ENCODE measurements at places on chromosomes 11 and 22.

- ATAC-seq, result no peak
Measured at GRCh38 chr22:32623943-32624342, 149.3 kb downstream of the FBXO7 start.

GRCh38 chr22:28703436-28703835, 23.8 kb upstream of the TTC28 start:
- no peak for ATAC-seq

GRCh38 chr11:45921561-45922424, 663 bp upstream of the LARGE2 start:
- no peak for ATAC-seq

GRCh38 chr11:94840209-94840608, 72.1 kb downstream of the AMOTL1 start:
- no peak for ATAC-seq

DNA sequence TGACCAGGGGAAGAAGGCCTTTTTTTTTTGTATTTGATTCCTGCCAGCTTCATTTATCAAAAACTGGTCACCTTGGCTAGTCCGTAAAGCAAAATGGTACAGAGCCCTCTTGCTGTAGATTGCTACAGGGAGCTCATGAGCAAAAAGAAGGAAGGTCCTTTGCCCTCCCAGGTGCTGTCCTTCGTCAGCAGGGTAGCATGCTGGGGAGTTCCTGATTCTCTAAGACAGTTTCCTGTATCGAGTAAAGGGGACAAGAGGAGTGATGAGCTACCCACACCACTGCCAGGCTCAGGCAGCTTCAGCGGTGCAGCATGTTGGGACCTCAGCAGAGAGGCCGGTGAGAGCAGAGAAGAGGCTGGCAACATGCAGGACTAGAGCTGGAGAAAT, 67.8 kb upstream of the CSNK2A3 start:
- ATAC-seq, result no peak

- no peak for ATAC-seq
Measured at GRCh38 chr22:48757985-48758561, 1069.6 kb downstream of the BRD1 start.

- ATAC-seq, result no peak
Measured at GRCh38 chr22:19098157-19098556, 24.1 kb downstream of the DGCR2 start.

DNA sequence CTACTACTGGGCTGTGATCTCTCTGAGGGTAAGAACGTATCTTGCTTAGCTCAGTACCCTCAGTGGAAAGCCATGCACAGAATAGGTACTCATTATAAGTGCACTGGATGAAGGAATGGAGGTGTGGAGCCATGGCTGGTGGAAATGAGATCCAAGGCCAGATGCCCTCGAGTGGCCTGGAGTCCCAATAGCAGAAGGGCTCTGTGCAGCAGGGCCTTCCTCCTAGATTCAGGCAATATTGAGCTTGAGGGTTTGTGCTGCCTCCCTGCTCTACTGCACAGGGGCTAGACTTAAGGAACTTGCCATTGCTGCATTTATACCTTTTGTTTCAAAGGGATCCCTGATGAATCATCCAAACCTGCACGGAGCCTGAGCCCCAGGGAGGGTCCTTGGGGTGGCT, 33.6 kb upstream of the TUB start:
- ATAC-seq, result no peak

GRCh38 chr22:23392420-23393121, 187.5 kb downstream of the IGLL1 start:
- no peak for ATAC-seq

- no peak for ATAC-seq
Measured at GRCh38 chr11:64078284-64078683, 42.6 kb downstream of the FLRT1 start.

DNA sequence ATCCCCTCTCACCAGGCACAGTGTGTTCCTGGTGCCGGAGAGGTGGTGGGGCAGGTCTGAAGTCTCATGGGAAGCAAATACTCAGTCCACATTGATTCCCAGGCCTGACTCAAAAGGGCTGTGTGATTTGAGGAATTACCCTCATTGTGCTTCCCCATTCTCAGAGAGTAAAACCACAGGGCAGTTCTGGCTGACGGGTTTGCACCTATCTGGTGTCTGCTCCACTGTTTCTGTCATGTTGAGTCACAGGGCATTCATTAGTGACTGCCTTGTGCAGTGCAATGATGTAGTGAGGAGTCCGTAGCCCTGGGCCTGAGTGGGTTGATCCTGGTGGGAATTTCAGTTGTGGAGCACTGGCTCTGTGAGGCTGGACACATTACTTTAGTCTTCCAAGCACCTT, 85.2 kb upstream of the ARHGAP20 start:
- ATAC-seq, result peak; percentile 97

DNA sequence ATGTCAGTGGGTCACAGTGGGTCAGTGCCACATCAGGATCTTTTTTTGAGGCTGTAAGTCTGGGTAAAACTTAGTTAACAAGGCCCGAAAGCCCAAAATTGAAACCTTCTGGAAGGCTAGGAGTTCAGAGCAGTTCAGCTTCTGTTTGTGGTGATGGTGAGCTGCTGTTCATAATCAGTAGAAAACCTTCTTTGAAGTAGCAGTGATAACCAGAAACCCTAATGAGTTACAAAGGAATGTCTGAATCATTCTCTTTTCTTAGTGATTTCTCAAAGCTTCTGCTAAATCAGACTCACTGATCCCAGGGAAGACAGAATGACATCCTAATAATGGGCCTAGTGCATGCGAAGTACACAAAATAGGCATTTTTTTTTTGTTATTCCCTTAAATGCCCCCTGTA, 124.7 kb downstream of the PARVA start:
- no peak for ATAC-seq

DNA sequence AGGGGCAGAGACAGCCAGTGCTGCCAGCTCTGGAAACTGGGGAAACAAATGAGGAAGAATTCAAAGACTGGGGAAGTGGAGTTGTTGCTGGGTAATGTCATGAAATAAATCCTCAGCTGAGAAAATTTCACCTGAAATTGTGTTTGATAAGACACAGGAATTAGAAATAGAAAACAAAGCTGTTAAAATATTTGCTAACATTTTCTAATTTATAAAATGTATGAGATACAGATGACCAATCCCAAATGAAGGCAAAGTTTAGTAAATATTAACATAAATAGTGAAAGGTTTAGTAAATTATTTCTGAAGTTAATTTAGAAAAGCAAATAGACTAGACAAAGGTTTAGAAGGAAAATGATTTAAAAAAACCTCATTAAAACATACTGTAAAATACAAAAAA, at the start of gene OR56A5:
Gene OR56A5, minus strand, starts transcription at position 101 of the 400 bp plus-strand sequence. Its CDS starts 0 bp downstream, at position 101.
- ATAC-seq, result no peak

- ATAC-seq, result no peak
Measured at GRCh38 chr22:30826670-30827355, 132.1 kb downstream of the OSBP2 start.

- no peak for ATAC-seq
Measured at GRCh38 chr22:44640618-44641155, 61.3 kb upstream of the PRR5 start.

DNA sequence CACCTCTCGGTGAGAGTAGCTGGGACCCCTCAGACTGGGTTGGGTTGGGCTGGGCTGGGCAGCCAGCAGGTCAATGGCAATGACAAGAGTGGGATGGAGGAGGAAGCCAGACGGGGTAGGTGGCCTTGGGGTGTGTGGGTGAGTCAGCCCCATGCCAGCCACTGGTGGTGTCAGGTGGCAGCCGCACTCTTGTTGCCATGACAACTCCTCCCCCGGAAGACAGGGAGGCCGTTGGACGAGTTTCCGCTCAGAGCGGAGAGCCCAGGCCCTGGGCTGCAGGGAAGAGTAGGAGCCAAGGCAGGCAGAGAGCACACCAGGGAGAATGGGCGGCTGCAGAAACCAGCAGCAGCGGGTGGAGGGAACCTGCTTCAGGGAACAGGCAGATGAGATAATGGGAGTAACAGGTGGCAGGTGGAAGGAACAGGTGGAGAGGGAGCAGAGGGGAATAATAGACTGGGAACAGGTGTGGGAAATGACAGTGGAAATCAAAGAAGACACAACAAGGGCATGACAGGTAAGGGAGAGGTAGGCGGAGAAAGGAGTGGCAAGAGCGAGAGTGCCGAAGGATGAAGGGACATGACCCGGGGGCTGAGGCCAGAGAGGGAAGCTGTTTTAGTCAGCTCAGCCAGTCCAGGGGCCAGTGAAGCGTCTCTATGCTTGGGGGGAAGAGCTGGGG, 8.7 kb downstream of the SPTBN2 start:
- ATAC-seq, result no peak

DNA sequence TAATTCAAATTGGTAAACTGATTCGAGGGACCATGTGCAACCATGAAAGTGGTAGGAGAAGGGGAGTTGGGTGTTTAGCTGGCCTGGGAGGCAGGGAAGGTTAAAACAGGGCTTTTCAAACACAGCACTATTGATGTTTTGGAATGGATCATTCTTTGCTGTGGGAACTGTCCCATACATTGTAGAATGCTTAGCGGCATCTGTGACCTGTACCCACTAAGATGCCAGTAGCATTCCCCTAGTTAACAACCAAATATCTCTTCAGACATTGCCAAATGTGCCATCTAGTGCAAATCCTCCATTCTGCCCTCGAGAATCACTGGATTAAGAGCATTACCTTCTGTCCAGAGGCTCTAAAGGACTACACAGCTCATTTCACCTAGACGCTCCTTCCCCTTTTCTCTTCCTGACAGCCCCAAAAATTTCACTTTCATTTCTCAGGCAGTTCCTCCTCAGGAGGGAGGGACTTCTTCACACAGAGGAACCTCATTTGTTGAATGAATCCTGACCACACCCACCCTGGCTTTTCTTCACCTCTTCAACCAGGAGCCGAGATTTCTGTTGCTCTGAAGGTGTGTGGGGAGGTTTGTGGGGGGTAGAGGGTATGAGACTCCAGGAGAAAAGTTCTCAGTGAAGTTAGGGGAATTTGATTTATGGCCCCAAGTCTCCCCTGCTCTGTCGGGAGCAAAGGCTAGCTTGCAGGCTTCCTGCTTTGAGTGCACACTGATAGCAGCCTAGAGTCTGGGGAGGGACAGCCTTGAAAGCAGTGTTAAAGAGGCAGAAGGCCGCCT, at the start of gene TRIM34:
Gene TRIM34, plus strand, starts transcription at position 513 of the 791 bp plus-strand sequence. CDS start 7,331 bp downstream, outside the sequence.
- ATAC-seq, result peak; percentile 98

GRCh38 chr11:34223021-34223813, 117.8 kb downstream of the NAT10 start:
- ATAC-seq, result peak; percentile 63

DNA sequence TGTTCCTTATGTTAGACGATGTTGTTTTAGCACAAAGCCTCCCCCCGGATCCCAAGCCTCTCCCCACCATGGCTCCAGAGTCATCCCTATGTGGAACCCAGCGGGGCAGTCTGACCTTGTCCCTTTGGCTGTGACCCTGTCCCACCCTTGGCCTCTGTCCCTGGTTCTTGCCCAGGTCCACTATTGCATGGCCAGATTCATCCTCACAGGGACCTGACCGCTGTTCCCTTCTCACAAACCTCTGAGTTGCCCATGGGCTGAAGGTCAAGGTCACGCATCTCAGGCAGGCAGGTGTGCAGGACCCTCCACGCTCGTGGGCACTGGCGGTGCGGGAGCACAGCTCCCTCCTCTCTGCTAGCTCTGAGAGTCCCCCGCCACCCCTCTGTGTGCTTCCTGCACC, 39.0 kb downstream of the BCR start:
- no peak for ATAC-seq

GRCh38 chr11:100673063-100673462, 14.0 kb upstream of the ARHGAP42 start:
- no peak for ATAC-seq

DNA sequence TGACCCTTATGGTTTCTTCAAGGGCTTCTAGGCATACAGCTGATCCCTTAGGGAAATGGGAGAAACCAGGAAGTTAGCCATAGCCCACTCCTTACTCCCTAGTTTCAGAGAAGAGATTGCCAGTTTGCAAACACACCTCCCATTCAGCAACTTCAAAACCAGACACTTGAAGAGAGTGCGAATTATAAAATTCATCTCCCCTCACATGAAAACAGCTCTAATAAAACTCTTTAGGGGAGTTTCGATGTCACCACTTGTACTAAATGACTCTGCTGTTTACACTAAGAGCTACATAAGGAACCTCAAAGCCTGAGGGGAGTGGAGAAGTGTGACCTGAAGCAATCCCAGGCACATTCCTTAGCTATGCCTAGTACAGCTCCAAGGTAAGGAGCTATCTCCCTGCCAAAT, 8.3 kb downstream of the LGR4 start:
- ATAC-seq, result no peak

DNA sequence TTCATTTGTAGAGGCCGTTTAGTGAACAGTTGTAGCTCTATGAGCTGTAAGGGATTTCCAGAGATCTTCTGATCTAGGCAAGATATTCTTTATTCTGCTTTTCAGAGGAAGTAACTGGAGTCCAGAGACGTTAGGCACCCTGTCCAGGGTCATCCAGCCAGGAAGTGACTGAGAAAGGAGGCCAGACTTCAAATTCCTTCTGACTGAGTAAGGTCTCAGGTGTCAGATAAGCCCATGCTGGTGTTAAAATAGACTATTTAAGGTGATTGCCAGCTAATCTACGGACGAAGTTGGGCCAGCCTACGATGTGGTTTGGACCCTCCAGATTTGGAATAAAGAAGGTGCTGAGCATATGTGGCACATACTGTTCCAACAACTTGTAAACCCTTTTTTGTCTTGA, 54.6 kb downstream of the GRIK4 start:
- ATAC-seq, result no peak

DNA sequence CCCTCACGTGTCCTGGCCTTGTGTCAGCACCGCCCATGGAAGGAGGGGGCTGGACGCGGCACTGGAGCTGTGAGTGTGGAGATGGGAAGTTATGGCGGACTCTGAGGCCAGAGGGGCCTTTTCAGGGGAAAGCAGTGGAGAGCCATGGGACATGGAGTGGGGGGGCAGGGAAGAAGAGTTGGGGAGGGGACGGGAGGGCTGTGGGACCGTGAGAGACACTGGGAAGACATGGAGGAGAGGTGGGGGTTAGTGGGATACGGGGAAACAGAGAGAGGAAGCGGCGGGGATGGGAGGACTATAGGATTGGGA, 58.2 kb downstream of the FBXO7 start:
- no peak for ATAC-seq

GRCh38 chr22:41862530-41863266, 29.8 kb downstream of the SREBF2 start:
- peak; percentile 89 for ATAC-seq

DNA sequence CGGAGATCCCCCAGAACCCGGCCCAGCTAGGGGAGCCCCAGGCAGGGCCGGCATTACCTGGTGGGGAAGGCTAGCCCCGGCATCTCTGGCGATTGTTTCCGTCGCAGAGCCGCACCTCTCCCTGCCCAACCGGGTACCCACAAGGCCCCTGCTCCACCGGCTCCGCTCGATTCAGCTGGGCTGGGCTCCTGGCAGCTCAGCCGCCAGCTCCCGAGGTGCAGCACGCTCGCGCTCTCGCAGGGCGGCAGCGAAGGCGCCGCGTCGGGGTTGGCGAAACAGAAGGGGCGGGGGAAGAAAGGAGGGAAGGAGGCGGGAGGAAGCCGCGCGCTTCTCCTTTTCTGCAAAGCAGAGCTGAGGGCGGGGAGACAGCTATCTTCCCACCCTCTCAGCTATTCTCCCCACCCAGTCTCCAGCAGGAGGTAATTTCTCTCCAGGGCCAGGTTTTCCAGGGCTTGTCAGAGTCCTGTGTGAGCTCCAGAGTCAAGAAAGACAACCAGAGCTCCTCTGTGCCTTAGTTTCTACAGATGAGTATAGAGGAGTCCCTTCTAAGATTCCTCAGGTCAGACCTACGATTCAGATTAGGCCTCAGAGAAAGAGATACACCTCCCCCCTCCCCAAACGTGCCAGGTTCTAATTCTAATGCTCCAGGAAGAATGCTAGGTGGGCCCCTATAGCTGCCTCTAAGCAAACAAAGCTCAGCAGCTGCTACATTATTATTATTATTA, 62.0 kb downstream of the PAK1 start:
- peak; percentile 97 for ATAC-seq
